ENCODE measurements at places on chromosomes 7 and 10. TPM values are rescaled to one million over a fixed set of nuclear protein-coding genes. Genes with fewer than 3 reads are reported as not detected.
A peak's percentile ranks its signal among the peaks of the same experiment; 100 is the strongest.

OR2A12 gene
- not detected for total RNA-seq

SUFU gene
- 44.4 TPM for total RNA-seq

DNA sequence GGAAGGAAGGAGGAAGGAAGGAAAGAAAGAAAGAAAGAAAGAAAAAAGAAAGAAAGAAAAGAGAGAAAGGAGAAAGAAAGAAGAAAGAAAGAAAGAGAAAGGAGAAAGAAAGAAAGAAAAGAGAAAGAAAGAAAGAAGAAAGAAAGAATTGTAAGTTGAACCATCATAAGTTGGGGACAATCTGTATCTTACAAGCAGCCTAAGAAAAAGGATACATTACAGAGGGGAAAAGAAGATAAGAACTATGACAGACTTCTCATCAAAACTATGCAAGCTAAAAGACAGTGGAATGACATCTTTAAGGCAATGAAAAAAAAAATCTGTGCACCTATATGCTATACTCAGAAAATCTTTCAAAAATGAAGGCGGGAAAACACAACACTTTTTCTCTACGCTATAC is 50.3 kb upstream of the SP4 start:
- H3K27me3 ChIP-seq = peaks cover 3% of the 10 kb centered on the region
- H3K36me3 ChIP-seq = peaks cover 4% of the 10 kb centered on the region
- DNase-seq = no peak

GRCh38 chr10:72245949-72246525 is 27.7 kb upstream of the DDIT4 start:
- H3K27ac ChIP-seq = no peak overlapping the region
- H3K36me3 ChIP-seq = no peaks in the 10 kb centered on the region
- DNase-seq = no peak
- H3K4me1 ChIP-seq = peaks cover 51% of the 10 kb centered on the region
- H3K4me3 ChIP-seq = no peak overlapping the region

DNA sequence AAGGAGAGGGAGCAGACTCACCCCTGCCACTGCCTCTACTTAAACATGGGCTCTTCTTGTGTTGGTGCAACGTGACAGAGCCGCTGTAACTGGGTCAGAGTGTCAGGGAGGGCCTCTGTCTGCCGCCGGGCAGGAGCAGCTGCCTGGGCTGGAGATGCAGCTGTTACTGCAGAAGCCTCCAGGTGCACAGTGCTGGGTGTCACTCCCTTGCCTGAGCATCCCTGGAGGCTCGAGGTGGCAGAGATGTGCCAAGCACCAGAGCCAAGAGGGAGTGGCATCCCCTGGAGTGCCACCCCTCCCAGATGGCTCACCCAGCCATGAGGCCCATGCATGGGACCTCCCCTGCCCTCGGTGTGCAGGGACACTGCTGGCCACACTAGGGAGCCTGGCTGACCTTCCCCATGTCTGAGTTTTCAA is 145.7 kb downstream of the PRPF18 start:
- peaks cover 30% of the 10 kb centered on the region for H3K4me1 ChIP-seq
- peak overlapping the region; percentile 66 for H3K4me3 ChIP-seq
- no peak overlapping the region for H3K27ac ChIP-seq
- peaks cover 27% of the 10 kb centered on the region for H3K36me3 ChIP-seq
- no peak for DNase-seq
